ENCODE measurements at places on chromosomes 12 and 14.

- DNase-seq: no peak
Measured at GRCh38 chr12:130945786-130946492, 7.8 kb upstream of the ADGRD1 start.

DNA sequence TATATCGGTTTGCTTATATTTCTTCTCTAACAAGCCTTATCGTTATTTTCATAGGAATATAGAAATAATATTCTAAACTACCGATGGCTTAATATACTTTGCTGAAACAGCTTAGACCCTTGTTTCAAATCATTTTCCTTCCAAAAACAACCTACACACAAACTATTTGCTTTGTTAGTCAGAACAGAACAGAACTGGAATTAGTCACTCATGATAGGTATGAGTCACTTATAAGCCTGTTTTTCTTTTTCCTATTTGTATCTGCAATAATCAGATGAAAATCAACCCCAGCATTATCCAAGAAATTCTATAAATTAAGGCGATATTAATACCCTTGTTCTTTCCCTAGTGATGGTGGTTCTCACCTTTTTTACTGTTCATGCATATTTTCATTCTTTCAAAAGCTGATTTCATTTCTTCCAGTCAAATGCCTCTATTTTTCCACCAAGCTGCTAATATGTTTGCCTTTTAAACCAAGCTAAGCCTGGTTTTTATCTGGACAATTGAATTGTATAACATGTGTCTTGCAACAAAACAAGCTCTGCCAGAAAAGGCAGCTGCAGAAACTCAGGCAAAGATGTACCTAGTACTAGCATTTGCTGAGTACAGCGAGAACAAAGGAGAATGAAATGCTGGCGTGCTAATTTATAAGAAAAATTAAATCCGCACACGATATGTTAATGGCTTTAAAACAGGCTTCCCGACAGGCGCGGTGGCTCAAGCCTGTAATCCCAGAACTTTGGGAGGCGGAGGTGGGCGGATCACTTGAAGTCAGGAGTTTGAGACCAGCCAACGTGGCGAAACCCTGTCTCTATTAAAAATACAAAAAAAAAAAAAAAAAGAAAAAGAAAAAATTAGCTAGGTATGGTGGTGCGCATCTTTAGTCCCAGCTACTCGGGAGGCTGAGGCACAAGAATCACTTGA lies 1418.2 kb downstream of the AACS start:
- DNase-seq: no peak

GRCh38 chr14:61838661-61839245 lies 76.5 kb downstream of the SNAPC1 start:
- DNase-seq: no peak

GRCh38 chr12:119808441-119808840 lies 68.7 kb downstream of the CIT start:
- no peak for DNase-seq

GRCh38 chr14:34190717-34191116 lies 239.8 kb upstream of the EGLN3 start:
- DNase-seq: no peak

DNA sequence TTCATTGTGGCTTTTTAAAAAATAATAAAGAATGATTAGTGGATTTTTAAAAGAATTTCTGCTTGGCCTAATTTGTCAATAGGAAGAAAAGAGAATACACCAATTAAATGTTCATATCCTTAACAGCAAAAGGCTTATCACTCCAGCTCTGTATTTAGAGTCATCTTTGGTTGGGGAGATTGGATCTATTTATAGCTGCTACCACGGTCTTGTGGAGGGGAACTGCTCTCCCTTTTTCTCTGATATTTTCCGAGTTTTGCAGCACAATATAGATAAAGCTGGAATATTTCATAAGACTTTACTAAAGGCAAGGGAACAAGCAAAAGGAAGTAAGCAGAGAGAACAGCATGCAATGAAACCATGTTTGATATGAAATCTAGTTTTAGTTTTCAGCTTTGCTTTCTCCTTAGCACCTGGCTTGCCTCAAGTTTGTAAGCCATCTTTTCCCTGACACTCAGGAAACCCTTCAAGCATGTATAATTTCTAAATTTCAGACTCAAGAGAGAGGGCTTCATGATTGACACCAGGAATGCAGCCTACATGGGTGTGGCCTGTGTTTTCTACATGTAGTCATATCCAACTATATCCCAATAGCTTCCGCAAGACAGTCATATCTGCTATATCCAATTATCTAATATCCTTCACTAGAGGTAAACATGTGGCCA lies 35.2 kb downstream of the BRMS1L start:
- no peak for DNase-seq

DNA sequence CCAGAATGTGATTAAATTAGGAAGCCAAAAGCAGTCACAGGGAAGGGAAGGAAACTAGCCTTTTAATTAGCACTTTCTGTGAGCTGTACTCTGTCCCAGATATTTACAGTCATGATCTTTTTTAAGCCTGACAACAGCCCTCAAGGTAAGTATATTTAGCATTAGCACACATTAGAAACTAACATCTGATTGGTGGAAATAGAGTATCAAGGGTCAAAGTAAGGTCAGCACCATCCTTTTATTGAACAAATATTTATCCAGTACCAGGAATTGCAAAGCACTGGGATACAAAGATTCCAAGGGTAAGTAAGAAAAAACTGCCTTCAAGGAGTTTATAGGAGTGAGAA lies 28.2 kb downstream of the RPGRIP1 start:
- DNase-seq: no peak

DNA sequence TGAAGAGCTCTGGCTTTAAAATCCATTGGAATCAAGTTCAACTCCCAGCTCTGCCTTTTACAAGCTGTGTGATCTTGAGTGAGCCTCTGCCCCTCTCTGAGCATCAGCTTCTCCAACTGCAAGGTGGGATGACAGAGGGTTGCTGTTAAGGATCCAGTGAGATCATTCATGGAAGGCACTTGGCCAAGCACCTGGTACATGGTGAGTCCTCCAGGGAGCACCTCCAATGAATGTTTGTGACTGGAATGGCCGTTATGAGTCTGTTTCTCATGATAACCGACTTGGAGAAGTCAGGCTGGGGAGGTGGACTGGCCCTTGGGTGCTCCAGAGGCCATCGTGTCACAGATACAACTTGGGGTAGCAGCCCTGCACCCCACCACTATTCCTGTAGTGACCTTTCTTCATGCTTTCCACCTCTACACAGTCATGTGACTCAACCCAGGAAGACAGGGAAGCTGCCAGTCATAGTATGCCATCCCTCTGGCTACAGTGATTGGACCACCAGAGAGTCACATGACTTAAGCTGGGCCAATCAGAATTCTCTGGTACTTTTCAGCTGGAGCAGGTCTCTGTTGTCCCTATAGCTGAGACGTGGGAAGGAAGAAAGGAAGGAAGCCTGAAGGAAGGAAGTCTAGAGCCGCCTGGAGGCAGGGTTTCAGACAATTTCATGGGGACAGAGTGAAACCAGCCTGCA lies 146.5 kb upstream of the MYL2 start:
- no peak for DNase-seq

DNA sequence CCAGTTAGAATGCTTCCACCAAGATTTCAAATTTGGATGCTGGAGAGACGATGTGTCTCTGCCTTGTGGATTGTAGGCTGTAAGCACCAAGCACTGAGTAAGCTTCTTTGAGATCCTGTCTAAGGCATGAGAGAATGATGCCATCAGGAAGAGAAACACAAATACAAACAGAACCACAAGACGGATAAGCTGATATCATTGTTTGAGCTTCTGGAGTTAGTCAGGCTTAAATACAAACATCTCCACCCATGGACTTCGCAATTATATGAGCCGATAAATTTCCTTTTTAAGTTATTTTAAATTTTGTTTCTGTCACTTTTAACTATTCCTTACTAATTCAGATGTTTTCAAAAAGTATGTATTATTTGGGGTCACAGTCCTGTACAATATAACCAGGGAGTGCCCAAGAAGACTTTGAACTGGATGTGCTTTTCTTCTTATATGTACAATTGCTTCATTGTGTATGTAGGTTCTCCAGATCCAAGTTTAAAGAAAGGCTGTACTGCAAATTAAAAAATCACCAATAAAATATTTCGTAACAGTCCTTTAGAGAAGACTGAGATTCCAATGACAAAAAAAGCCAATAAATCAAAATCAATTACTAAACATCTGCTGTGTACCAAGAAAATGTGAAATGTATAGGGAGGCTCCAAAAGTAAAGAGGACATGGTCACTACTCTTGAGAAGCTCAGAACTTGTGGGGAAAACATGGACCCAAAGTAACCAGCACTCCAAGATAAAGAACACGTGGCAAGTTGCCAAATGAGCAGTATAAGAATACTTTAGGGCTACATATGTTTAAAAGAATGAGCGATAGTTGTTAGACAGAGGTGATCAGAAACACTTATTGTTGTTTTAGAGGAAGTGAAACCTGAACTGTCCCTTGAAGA lies 274.1 kb downstream of the ADAMTS20 start:
- DNase-seq: no peak

- peak; percentile 91 for DNase-seq
Measured at GRCh38 chr12:111396726-111397445, 8.8 kb upstream of the SH2B3 start.

Measured in mucosa of descending colon (tissue), 3 donors.